Ureter (tissue), 1 donor: ENCODE measurements at places on chromosomes 16 and 17. TPM values are rescaled to one million over a fixed set of nuclear protein-coding genes. Genes with fewer than 3 reads are reported as not detected.

KRTAP4-9 gene
- total RNA-seq: not detected

KCNH4 gene
- total RNA-seq: 0.99 TPM

KRTAP1-5 gene
- total RNA-seq: not detected

KRT20 gene
- 4.7 TPM for total RNA-seq

RAB26 gene
- total RNA-seq: 0.83 TPM

HID1 gene
- total RNA-seq: 78.1 TPM

GAST gene
- total RNA-seq: not detected

GUCY2D gene
- total RNA-seq: 0.81 TPM

ITGB4 gene
- 303 TPM for total RNA-seq

ARHGDIA gene
- 498 TPM for total RNA-seq

MYOCD gene
- total RNA-seq: 28.2 TPM

ZACN gene
- not detected for total RNA-seq

SLFN14 gene
- not detected for total RNA-seq

PTX4 gene
- total RNA-seq: 0.34 TPM

TNFRSF13B gene
- 0.83 TPM for total RNA-seq

CSH1 gene
- total RNA-seq: not detected

TEKT5 gene
- 8.0 TPM for total RNA-seq

TOX3 gene
- 32.5 TPM for total RNA-seq

SNX11 gene
- 24.3 TPM for total RNA-seq

KRTAP4-3 gene
- not detected for total RNA-seq

SPATA22 gene
- not detected for total RNA-seq

RAB11FIP4 gene
- 40.7 TPM for total RNA-seq

AATK gene
- total RNA-seq: 3.4 TPM

ZNF174 gene
- 14.5 TPM for total RNA-seq

PRKCB gene
- total RNA-seq: 14.3 TPM

JPH3 gene
- total RNA-seq: 0.91 TPM

NPIPB9 gene
- 5.8 TPM for total RNA-seq

NPIPA8 gene
- total RNA-seq: 17.2 TPM

TMIGD1 gene
- total RNA-seq: not detected

CHST6 gene
- 3.2 TPM for total RNA-seq

ALDOA gene
- 1,279 TPM for total RNA-seq

CCL4 gene
- 6.1 TPM for total RNA-seq

UTS2R gene
- total RNA-seq: not detected

SOX15 gene
- total RNA-seq: 8.0 TPM

LGALS9C gene
- total RNA-seq: not detected

RNF157 gene
- 4.3 TPM for total RNA-seq

SLC2A4 gene
- 11.2 TPM for total RNA-seq

RNU2-1 gene
- total RNA-seq: 1,456 TPM

GNAO1 gene
- 23.8 TPM for total RNA-seq

DNAI2 gene
- total RNA-seq: not detected

ZPBP2 gene
- total RNA-seq: not detected

TSPAN10 gene
- total RNA-seq: 2.5 TPM

PRSS33 gene
- not detected for total RNA-seq

GPT2 gene
- total RNA-seq: 34.2 TPM

AIPL1 gene
- total RNA-seq: not detected

RASL10B gene
- total RNA-seq: 2.7 TPM

THUMPD1 gene
- 46.9 TPM for total RNA-seq

KAT7 gene
- total RNA-seq: 98.2 TPM

FGF11 gene
- 3.5 TPM for total RNA-seq

SLC9A5 gene
- total RNA-seq: 0.86 TPM

SNAI3 gene
- 1.8 TPM for total RNA-seq

SMPD3 gene
- total RNA-seq: 1.6 TPM
